Activated CD4-positive, alpha-beta T cell treated with anti-CD3 and anti-CD28 coated beads for 36 hours (primary cell): ENCODE measurements at places on chromosomes 7 and 10.

DNA sequence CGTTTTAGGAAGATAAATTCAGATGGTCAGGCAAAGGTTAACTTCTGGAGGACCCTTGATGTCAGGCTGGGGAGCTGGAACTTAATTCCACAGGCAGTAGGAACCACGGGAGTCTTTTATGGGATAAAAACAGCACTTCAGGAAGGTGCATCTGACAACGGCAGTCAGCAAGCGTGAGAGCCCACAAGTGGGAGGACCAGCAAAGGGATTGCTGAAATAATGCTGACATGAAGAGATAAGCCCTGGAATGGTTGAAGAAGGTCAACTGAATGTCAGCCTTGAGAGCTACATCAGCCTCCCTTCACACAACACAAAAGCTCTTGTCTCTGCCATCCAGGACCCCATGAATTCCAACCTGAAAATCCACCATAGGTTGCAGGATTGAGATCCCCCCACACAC lies 138.8 kb downstream of the SORCS1 start:
- DNase-seq: no peak
- H3K27ac ChIP-seq: no peak overlapping the region
- no peaks in the 10 kb centered on the region for H3K27me3 ChIP-seq
- H3K4me3 ChIP-seq: no peak overlapping the region
- no peaks in the 10 kb centered on the region for H3K4me1 ChIP-seq

DNA sequence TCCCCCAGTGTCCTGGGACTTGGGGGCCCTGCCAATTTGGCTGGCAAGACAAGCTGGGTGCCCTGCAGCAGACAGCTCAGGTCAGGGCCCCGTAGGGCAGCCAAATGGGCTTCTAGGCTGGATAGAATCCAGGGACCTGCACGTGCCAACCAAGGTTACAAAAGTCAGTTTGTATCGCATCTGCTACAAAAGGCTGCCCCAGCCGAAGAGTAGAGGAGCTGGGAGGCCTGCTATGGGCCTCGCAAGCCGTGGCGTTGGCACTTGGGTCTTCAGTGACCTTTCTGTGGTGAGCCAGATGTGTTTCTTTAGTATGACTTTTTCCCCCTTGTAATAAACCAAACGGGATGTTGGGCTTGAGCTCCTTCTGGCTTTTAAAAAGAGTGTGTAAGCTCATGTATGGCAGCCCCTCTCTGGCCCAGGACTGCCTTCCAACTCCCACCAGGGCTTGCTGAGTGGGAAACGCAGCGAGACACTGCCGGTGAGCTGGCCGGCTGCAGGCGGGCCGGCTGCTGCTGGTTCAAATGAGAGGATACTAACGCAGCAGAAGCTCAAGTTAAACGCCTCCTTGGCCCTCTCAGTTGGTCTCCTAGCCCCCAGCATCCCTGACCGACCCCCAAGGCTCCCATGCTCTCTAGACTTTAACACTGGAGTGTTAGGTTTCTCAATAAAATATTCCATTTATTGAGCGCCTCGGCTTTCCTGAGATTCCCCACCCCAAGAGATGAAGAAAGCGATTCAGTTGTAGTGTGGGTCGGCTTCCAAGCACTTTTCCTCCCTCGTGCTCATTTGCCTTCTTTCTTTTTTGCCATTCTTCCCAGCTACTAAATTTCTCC lies 3.1 kb upstream of the HOXA10 start:
- peaks cover 48% of the 10 kb centered on the region for H3K27me3 ChIP-seq
- no peak overlapping the region for H3K4me3 ChIP-seq
- DNase-seq: no peak
- peaks cover 9% of the 10 kb centered on the region for H3K4me1 ChIP-seq

DNA sequence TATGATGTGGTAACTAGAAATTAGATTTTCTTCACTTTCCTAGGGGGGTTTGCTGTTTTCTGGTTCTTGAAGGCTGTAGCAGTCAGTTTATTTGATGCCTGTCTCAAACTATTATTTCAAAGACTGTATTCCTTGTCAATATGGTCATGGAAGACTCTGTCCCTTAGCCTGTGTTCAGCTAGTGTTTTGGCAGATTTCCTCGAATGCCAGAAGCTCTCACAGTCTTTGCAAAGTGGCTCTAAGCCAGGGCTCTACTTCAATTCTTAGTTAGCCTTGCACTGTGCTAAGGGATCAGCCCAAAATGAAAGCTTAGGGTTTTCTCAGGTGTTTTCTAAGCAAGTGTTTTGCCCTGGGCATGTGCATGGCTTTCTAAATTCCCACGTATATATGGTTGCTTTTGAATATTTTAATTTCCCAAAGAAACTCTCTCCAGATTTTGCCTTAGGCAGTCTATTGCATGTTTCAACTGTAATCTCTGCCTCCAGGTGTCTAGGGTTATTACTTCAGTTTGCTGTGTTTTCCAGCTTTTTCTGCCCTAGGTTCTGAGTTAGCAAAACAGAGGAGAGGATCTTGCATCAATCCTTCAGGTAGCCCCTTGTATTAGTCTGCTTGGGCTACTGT lies 7.2 kb upstream of the C1GALT1 start:
- peaks cover 12% of the 10 kb centered on the region for H3K4me1 ChIP-seq
- peaks cover 7% of the 10 kb centered on the region for H3K36me3 ChIP-seq
- DNase-seq: no peak
- no peaks in the 10 kb centered on the region for H3K27me3 ChIP-seq
- H3K4me3 ChIP-seq: no peak overlapping the region

- H3K4me3 ChIP-seq: no peak overlapping the region
- no peaks in the 10 kb centered on the region for H3K36me3 ChIP-seq
- H3K27ac ChIP-seq: no peak overlapping the region
- DNase-seq: no peak
- H3K4me1 ChIP-seq: no peaks in the 10 kb centered on the region
- H3K27me3 ChIP-seq: peaks cover 7% of the 10 kb centered on the region
Measured at GRCh38 chr7:104664648-104665047, 336.2 kb downstream of the LHFPL3 start.

- peak; percentile 71 for DNase-seq
- H3K27me3 ChIP-seq: no peaks in the 10 kb centered on the region
- H3K4me3 ChIP-seq: peak within 1 kb of the TSS; percentile 74
- peaks cover 13% of the 10 kb centered on the region for H3K4me1 ChIP-seq
- peak within 1 kb of the TSS; percentile 76 for H3K27ac ChIP-seq
- H3K36me3 ChIP-seq: no peaks in the 10 kb centered on the region
Measured at GRCh38 chr10:132397036-132397541, at the start of gene PWWP2B. PWWP2B (plus strand) TSS chr10:132397200; CDS start chr10:132397227, 27 bp downstream.

GRCh38 chr10:71006506-71006905 lies 118.1 kb upstream of the PCBD1 start:
- no peak for DNase-seq
- no peaks in the 10 kb centered on the region for H3K36me3 ChIP-seq
- no peak overlapping the region for H3K27ac ChIP-seq
- H3K4me1 ChIP-seq: no peaks in the 10 kb centered on the region
- no peak overlapping the region for H3K4me3 ChIP-seq
- H3K27me3 ChIP-seq: no peaks in the 10 kb centered on the region

DNA sequence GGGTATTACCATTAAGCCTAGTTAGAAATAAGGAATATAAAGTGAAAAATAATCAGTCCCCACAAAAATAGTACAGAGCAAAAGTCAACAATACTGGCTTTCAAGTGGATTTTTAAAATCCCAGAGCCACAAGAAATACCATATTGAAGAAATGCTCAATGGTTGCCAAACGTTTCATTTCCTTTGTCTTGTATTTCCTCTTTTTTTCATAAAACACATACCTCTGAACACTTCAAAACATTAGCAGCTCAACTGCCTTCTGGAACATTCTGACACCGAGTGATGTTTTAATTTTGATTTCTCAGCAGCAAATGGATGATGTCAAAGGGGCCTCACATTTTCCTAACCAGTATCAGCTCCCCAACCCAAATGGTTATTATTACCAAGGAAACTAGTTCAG lies 10.5 kb downstream of the NOD1 start:
- DNase-seq: no peak
- peaks cover 40% of the 10 kb centered on the region for H3K4me1 ChIP-seq
- H3K27ac ChIP-seq: no peak overlapping the region
- no peaks in the 10 kb centered on the region for H3K27me3 ChIP-seq
- H3K4me3 ChIP-seq: no peak overlapping the region
- no peaks in the 10 kb centered on the region for H3K36me3 ChIP-seq

GRCh38 chr10:54854389-54854788 lies 53.4 kb upstream of the PCDH15 start:
- H3K36me3 ChIP-seq: no peaks in the 10 kb centered on the region
- no peak for DNase-seq
- no peaks in the 10 kb centered on the region for H3K4me1 ChIP-seq
- no peak overlapping the region for H3K4me3 ChIP-seq
- H3K27ac ChIP-seq: no peak overlapping the region

DNA sequence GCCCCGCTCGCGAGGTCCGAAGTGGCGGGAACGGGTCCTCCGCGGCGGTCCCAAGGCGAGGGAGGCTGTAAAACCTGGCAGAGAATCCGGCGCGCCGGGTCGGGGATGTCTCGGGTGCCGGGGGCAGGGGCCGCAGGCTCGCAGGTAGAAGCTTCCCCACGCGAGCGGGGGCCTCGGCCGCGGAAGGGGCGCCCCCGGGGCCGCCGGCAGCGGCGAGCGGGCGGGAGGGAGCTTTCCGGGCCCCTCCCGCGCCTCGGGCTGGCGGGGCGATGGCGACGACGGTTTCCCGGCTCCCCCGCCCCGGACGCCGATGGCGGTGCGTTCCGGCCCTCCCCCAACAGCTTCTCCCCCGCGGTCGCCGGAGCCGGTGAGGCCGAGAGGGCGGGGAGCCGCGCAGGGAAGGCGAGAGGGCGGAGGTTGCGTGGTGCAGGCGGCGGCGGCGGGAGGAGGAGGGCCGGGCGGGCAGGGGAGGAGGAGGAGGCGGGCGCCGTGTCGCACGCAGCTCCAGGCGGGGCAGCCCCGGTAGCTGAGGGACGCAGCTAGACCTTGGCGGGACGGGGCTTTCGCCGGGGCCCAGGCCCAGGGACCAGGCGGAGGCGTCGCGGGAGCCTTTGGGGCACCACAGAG lies at the start of gene CUL1:
TSS of gene CUL1 (plus strand) at position 507 of the 627 bp plus-strand sequence. CDS start 31,220 bp downstream, outside the sequence.
- H3K36me3 ChIP-seq: peaks cover 16% of the 10 kb centered on the region
- H3K4me3 ChIP-seq: peak within 1 kb of the TSS; percentile 91
- peaks cover 59% of the 10 kb centered on the region for H3K4me1 ChIP-seq
- H3K27ac ChIP-seq: peak within 1 kb of the TSS; percentile 97

GRCh38 chr7:35596061-35596460 lies 98.9 kb downstream of the HERPUD2 start:
- no peaks in the 10 kb centered on the region for H3K36me3 ChIP-seq
- H3K27me3 ChIP-seq: no peaks in the 10 kb centered on the region
- no peak overlapping the region for H3K4me3 ChIP-seq
- no peaks in the 10 kb centered on the region for H3K4me1 ChIP-seq

GRCh38 chr10:31977440-31978155 lies 49.0 kb upstream of the ARHGAP12 start:
- DNase-seq: no peak
- no peak overlapping the region for H3K4me3 ChIP-seq
- H3K36me3 ChIP-seq: no peaks in the 10 kb centered on the region
- no peaks in the 10 kb centered on the region for H3K27me3 ChIP-seq
- peaks cover 25% of the 10 kb centered on the region for H3K4me1 ChIP-seq
- H3K27ac ChIP-seq: no peak overlapping the region

DNA sequence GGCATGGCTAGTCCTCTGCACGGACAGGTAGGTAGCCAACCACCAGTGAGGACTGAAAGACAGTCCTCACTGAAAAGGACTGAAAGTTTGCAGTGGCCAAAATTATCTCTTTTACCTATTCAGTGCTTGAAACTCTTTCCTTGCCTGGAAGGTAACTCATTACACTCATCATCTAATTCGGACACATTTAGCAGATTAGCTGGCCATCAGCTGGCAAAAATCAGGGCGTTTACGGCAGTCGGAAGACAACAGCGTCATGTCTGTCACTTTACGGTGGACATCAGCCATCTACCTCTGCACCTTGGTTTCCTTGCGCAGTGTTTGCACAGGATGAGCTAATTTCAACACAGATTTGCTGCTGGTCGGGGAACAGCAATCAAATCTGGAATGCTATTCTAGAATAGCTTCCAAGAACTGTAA lies 740 bp downstream of the ANXA7 start:
- peak overlapping the region; percentile 93 for H3K27ac ChIP-seq
- peak; percentile 63 for DNase-seq
- H3K27me3 ChIP-seq: peaks cover 3% of the 10 kb centered on the region
- H3K4me3 ChIP-seq: peak overlapping the region; percentile 94
- H3K36me3 ChIP-seq: peaks cover 18% of the 10 kb centered on the region

GRCh38 chr10:92816091-92816531 lies 32.2 kb upstream of the EXOC6 start:
- peaks cover 5% of the 10 kb centered on the region for H3K27me3 ChIP-seq
- no peak overlapping the region for H3K27ac ChIP-seq
- no peak for DNase-seq
- H3K4me1 ChIP-seq: peaks cover 7% of the 10 kb centered on the region

DNA sequence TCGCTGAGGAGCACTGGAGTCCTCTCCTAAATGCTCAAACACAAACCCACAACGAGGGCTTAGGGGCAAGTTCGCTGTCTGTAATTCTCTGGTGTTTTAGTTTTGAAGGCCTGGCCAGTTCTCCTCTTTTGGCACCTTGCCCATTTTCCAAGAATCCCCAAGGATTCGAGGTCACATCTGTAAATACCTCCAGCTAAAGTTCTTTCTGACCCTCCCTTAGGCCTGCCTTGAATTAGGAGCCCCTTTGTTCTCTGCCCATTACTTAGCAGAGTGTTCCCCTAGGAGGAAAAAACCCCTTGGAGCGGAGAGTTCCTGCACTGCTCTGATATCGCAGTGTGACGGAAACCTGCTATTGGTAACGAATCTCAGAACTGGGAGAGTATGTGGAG lies 743 bp upstream of the PYROXD2 start:
- no peak for DNase-seq
- H3K27me3 ChIP-seq: no peaks in the 10 kb centered on the region
- peaks cover 15% of the 10 kb centered on the region for H3K4me1 ChIP-seq
- no peak overlapping the region for H3K4me3 ChIP-seq

DNA sequence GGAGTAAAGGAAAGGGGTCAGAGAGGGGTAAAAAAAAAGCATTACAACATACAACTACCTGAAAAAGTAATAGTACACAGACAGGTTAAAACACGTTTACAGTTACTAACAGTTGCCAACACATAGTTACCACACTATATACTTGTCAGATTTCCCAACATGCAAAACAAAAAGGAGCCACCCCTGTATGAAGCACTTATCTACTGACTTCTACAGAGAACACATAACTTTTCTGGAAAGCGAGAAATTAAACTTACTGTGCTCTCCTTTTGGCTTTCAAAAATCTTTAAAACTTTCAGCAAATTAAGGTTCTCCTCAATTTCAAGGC lies 2.1 kb downstream of the ABI1 start:
- peaks cover 11% of the 10 kb centered on the region for H3K36me3 ChIP-seq
- no peaks in the 10 kb centered on the region for H3K27me3 ChIP-seq
- peak overlapping the region; percentile 98 for H3K4me3 ChIP-seq
- H3K4me1 ChIP-seq: peaks cover 47% of the 10 kb centered on the region
- H3K27ac ChIP-seq: peak overlapping the region; percentile 76

GRCh38 chr7:151367284-151367683 lies 25.7 kb downstream of the NUB1 start:
- no peak for DNase-seq
- H3K27me3 ChIP-seq: no peaks in the 10 kb centered on the region
- H3K4me1 ChIP-seq: peaks cover 10% of the 10 kb centered on the region
- no peak overlapping the region for H3K27ac ChIP-seq
- H3K36me3 ChIP-seq: peaks cover 32% of the 10 kb centered on the region

GRCh38 chr7:102991540-102992214 lies 78.9 kb downstream of the LRRC17 start:
- no peak overlapping the region for H3K4me3 ChIP-seq
- H3K36me3 ChIP-seq: no peaks in the 10 kb centered on the region
- H3K4me1 ChIP-seq: no peaks in the 10 kb centered on the region
- DNase-seq: peak; percentile 30
